GM12878 (cell line): ENCODE measurements at places on chromosomes 1 and 21. TPM values are rescaled to one million over a fixed set of nuclear protein-coding genes. Genes with fewer than 3 reads are reported as not detected.

Gene LAMB3
- 0.31 and 0.64 TPM in 2 replicates for total RNA-seq

GRCh38 chr1:209455145-209455544 is 128.4 kb upstream of the CAMK1G start:
- no peaks in the 10 kb centered on the region for H3K36me3 ChIP-seq
- H3K27ac ChIP-seq, result no peak overlapping the region
- DNase-seq, result no peak

- no peak for DNase-seq
- H3K27ac ChIP-seq, result no peak overlapping the region
- peaks cover 13% of the 10 kb centered on the region for H3K36me3 ChIP-seq
- no peaks in the 10 kb centered on the region for H3K27me3 ChIP-seq
- peaks cover 43% of the 10 kb centered on the region for H3K4me1 ChIP-seq
Observed at GRCh38 chr1:206568256-206568655, 44.0 kb downstream of the EIF2D start.

GRCh38 chr1:164511001-164511705 is 47.8 kb upstream of the PBX1 start:
- H3K27me3 ChIP-seq, result no peaks in the 10 kb centered on the region
- H3K4me3 ChIP-seq, result no peak overlapping the region
- no peaks in the 10 kb centered on the region for H3K4me1 ChIP-seq
- H3K36me3 ChIP-seq, result no peaks in the 10 kb centered on the region
- no peak for DNase-seq

- H3K4me1 ChIP-seq, result no peaks in the 10 kb centered on the region
- H3K36me3 ChIP-seq, result no peaks in the 10 kb centered on the region
- no peak for DNase-seq
Observed at GRCh38 chr21:45011911-45012661, 62.3 kb upstream of the ADARB1 start.

GRCh38 chr1:157390651-157391050 is 161.7 kb downstream of the FCRL5 start:
- no peaks in the 10 kb centered on the region; the same call in 1 of the 2 replicates for H3K27me3 ChIP-seq
- no peaks in the 10 kb centered on the region for H3K36me3 ChIP-seq
- DNase-seq, result no peak

DNA sequence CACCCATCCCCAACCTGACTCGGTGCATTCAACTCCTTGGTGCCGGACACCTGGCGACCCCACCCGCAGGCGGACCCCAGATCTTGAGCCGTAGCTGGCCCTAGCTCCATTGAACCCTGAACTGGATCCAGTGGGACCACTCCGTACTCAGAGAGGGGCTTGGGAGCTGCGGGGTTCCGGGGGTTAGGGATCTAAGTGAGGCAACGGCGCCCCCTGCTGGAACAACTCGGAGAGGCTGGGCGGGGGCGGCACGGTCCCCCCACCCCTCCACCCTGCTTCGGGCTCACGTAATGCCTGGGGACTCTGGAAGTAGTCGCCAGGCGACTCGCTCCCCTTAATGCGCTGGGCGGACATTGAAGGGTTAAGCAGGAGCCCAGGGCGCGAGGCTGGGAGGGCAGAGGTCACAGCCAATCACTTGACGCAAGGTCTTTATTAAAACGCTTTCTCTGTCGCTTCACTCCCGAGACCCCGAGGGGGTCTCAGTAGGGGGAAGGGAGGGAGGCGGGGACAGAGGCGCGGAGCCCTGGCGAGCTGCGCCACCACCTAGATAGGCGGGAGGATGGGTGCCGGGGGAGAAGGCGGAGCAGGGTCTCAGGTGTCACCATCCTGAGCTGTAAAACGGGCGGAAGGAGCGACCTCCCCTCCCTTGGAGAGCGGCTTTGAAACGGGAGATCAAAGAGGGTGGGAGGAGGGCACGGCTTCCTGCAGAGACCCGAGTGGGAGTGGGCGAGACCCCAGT is 704 bp upstream of the CRABP2 start:
- H3K4me3 ChIP-seq, result peak overlapping the region; percentile 35; the same call in 1 of the 2 replicates
- H3K27me3 ChIP-seq, result peaks cover 10% of the 10 kb centered on the region
- H3K36me3 ChIP-seq, result no peaks in the 10 kb centered on the region

- no peaks in the 10 kb centered on the region for H3K4me1 ChIP-seq
- no peaks in the 10 kb centered on the region for H3K36me3 ChIP-seq
- DNase-seq, result no peak
- no peak overlapping the region for H3K27ac ChIP-seq
- no peaks in the 10 kb centered on the region for H3K27me3 ChIP-seq
Observed at GRCh38 chr1:209527993-209528717, 55.4 kb upstream of the CAMK1G start.
